Ascending aorta (tissue), 2 donors: ENCODE measurements at places on chromosomes 1 and 21. TPM values are rescaled to one million over a fixed set of nuclear protein-coding genes. Genes with fewer than 3 reads are reported as not detected.
A peak's percentile ranks its signal among the peaks of the same experiment; 100 is the strongest.

Gene KISS1
- total RNA-seq, result not detected

DNA sequence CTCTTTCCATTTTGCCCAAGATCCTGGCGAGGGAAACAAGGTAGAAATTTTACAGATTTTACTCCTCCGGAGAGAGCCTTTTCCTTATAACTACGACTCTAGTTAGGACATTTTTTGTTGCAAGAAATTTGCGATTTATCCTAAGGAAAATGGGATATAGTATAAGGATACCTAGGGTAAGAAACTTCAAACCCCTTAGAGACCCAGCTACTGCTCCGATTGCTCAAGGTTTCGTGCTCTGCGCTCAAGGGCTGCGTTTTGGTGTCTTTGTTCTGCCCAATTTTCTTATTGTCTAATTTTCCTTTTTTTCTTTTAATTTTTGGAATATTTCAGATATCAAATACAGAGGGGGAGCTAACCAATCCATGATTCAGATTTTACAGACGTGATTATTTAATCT lies 1.5 kb downstream of the TTC3 start:
- no peak for DNase-seq
- H3K27ac ChIP-seq, result peak overlapping the region; percentile 95
- H3K4me1 ChIP-seq, result no peaks in the 10 kb centered on the region
- no peaks in the 10 kb centered on the region for H3K36me3 ChIP-seq
- H3K4me3 ChIP-seq, result peak overlapping the region; percentile 84
- H3K27me3 ChIP-seq, result no peaks in the 10 kb centered on the region

Gene CNR2
- not detected for total RNA-seq

Gene SERTAD4
- 4.0 TPM for total RNA-seq

Gene COL8A2
- 41.7 TPM for total RNA-seq

Gene SERPINC1
- total RNA-seq, result 3.7 TPM

DNA sequence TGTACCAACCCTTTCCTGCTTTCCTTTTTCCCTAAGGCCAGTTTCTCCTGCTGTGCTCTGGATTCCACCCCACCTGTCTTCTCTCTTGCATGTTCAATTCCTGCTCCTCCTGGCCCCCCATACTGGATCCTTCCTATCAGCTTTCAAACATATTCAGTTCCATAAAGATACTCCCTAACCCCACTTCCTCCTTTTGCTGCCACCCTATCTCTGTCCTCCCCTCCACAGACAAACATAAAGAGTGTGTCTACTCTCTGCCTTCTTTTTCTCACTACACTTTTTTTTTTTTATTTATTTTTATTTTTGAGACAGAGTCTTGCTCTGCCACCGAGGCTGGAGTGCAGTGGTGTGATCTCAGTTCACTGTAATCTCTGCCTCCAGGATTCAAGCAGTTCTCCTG lies 16.9 kb upstream of the RPF1 start:
- no peak overlapping the region for H3K27ac ChIP-seq
- H3K27me3 ChIP-seq, result no peaks in the 10 kb centered on the region
- H3K4me1 ChIP-seq, result no peaks in the 10 kb centered on the region
- DNase-seq, result no peak

Gene FAM72A
- 0.75 TPM for total RNA-seq

- H3K27me3 ChIP-seq, result no peaks in the 10 kb centered on the region
- no peak overlapping the region for H3K4me3 ChIP-seq
- no peaks in the 10 kb centered on the region for H3K36me3 ChIP-seq
- no peaks in the 10 kb centered on the region for H3K4me1 ChIP-seq
- no peak overlapping the region for H3K27ac ChIP-seq
Observed at GRCh38 chr1:162217706-162218105, 148.2 kb downstream of the NOS1AP start.

Gene TLR5
- 3.9 TPM for total RNA-seq

DNA sequence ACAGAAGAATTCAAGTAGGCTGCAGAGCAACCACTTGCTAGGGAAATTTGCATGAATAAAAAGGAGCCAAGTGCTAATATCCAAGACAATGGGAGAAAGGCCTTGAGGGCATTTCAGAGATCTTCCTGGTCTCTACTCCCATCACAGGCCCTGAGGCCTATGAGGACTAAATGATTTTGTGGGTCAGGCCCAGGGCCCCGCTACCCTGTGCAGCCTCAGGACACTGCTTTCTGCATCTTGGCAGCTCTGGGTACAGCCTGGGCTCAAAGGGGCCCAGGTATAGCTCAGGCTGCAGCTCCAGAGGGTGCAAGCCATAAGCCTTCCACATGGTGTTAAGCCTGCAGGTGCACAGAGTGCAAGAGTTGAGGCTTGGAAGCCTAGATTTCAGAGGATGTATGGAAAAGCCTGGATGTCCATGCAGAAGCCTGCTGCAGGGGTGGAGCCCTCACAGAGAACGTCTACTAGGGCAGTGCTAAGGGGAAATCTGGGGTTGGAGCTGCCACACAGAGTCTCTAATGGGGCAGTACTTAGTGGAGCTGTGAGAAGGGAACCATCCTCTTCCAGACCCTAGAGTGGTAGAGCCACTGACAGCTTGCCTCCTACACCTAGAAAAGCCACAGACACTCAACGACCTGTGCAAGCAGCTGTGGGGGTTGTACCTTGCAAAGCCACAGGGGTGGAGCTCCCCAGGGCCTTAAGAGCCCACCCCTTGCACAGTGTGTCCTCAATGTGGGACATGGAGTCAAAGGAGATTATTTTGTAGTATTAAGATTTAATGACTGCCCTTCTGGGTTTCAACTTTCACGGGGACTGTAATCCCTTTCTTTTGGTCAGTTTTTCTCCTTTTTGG lies 13.7 kb upstream of the ACTRT2 start:
- H3K36me3 ChIP-seq, result no peaks in the 10 kb centered on the region
- peaks cover 8% of the 10 kb centered on the region for H3K4me1 ChIP-seq
- H3K27me3 ChIP-seq, result no peaks in the 10 kb centered on the region
- no peak for DNase-seq
- H3K4me3 ChIP-seq, result no peak overlapping the region

Gene PIGR
- 0.53 TPM for total RNA-seq

Gene SPATA46
- total RNA-seq, result not detected

GRCh38 chr1:238608144-238608543 lies 717.4 kb upstream of the ZP4 start:
- H3K36me3 ChIP-seq, result no peaks in the 10 kb centered on the region
- H3K27me3 ChIP-seq, result no peaks in the 10 kb centered on the region
- DNase-seq, result no peak
- no peak overlapping the region for H3K4me3 ChIP-seq
- no peak overlapping the region for H3K27ac ChIP-seq
- no peaks in the 10 kb centered on the region for H3K4me1 ChIP-seq

DNA sequence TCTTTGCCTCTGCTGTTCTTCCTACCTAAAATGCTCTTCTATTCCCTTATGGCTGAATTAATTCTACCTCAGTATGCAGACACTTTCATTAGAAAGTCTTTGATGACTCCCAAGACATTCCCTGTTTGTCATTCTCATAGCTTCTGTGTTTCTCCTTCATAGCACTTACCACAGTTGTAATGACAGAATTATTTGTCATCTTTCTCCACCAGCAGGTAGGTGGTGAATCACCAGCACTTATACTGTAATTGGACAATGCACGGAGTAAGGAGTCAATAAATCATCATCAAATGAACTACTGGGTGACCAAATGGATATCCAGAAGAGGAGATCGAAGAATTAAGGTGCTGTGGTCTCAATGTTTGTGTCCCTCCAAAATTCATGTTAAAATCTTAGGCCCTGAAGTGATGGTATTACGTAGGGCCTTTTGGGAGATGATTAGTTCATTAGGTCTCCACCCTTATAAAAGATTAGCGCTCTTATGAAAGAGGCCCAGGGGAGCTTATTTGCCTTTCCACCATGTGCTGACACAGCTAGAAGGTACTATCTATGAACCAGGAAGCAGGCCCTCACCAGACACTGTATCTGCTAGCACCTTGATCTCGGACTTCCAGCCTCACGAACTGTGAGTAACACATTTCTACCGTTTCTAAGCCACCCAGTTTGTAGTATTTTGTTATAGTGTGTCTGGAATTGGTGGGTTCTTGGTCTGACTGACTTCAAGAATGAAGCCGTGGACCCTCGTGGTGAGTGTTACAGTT lies 2.4 kb upstream of the CCT8 start:
- peak overlapping the region; percentile 84 for H3K4me3 ChIP-seq
- H3K36me3 ChIP-seq, result no peaks in the 10 kb centered on the region
- H3K4me1 ChIP-seq, result no peaks in the 10 kb centered on the region
- DNase-seq, result no peak
- no peaks in the 10 kb centered on the region for H3K27me3 ChIP-seq
- peak overlapping the region; percentile 94 for H3K27ac ChIP-seq

DNA sequence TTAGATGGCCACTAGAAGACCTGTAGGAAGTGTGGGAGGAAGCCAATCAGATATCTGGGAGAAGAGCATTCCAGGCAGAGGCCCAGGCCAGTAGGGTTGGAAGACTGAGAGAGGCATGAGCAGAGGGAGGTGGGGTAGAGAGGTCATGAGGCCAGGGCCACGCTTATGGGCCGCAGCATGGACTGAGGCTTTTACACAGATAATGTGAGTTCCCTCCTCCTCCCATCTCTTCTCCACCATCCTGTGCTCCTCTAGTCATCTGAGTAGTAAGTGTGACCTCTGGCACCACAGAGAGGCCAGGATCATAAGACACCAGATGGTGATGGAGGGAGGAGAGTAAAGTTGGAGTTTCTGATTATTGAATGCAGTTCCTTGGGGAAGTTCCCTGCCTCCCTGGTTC lies 17.1 kb downstream of the TTC22 start:
- H3K36me3 ChIP-seq, result no peaks in the 10 kb centered on the region
- no peak overlapping the region for H3K27ac ChIP-seq
- no peak overlapping the region for H3K4me3 ChIP-seq
- H3K4me1 ChIP-seq, result no peaks in the 10 kb centered on the region
- DNase-seq, result no peak
